ENCODE measurements at places on chromosomes 5 and 9.

DNA sequence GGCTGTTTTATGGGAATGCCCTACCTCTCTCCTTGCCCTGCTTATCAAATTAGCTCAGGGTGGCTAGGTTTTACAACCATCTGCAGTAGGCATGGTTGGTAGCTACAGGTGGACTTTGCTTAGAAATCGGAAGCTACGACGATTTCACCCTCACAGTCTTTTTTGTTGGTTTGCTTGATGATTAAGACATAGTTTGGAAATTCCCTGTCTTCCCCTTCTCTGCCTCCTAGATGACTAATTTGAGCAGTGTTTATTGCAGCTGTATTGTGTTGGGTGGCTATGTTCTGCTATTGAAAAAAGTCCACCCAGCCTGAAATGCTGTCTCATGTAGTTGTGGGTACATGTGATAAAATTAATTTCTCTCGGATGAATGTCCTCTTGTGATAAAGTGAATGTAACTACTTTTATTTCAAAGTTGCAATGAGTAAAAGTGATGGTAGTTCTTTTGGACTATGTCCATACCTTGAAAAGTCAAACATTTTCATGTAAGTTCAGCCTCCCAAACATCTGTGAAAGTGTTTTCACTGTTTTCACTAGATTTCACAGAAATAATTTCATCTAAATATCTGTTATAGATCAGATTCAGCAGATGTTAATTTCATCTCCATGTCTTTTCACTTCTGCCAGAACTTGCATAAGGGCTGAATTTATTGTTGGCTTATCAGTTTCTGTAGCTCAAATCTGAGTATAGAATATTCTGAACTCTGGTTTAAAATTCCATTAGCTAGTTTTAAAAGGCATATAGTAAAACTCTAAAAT lies 37.3 kb upstream of the FYB1 start:
- DNase-seq, result no peak

- DNase-seq, result no peak
Observed at GRCh38 chr9:11257992-11258391, 645.2 kb upstream of the PTPRD start.

- DNase-seq, result no peak
Observed at GRCh38 chr9:125948887-125949596, 201.9 kb downstream of the PBX3 start.

GRCh38 chr9:27432308-27432707 lies 91.8 kb upstream of the IFNK start:
- no peak for DNase-seq

- no peak for DNase-seq
Observed at GRCh38 chr5:127031863-127032232, 1.5 kb upstream of the MARCHF3 start.
